ENCODE measurements at places on chromosomes 7 and 10.

DNA sequence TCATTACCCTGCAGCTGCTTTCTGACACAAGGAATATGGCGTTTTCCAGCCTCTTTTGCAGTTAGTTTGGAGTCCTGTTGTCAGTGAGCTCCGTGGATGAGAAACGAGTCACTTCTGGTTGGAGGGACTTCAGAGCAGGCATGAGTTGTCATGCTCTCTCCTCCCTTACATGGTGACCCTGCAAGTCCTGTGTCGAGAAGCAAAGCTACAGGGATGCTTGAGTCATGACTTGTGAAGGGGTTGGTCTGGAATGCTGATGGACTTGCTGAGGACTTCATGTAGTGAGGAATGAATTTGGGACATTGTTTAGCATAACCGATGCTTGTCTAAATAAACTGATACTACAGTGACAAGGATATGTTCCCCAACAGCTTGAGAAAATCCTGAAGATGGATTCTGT lies 108.8 kb downstream of the ADCYAP1R1 start:
- DNase-seq: no peak

DNA sequence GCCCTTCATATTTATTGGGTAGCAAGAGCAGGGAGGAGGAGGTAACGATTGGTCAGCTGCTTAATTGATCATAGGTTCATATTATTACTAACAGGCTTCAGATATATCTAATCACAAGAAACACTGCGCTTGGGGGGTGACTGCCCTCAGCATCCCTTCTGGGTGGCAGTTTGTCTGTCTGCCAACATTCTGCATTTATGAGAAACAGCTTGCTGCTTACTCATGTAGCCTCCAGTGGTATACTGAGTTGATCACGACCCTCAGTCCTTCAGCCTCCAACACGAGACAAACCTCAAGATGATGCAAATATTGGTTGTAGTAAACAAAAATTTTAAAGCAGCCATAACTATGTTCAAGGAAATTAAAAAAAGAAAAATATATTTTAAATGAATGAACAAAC lies 657.8 kb upstream of the PHF14 start:
- DNase-seq: no peak

GRCh38 chr10:19505320-19506312 lies 310.6 kb upstream of the PLXDC2 start:
- DNase-seq: no peak

DNA sequence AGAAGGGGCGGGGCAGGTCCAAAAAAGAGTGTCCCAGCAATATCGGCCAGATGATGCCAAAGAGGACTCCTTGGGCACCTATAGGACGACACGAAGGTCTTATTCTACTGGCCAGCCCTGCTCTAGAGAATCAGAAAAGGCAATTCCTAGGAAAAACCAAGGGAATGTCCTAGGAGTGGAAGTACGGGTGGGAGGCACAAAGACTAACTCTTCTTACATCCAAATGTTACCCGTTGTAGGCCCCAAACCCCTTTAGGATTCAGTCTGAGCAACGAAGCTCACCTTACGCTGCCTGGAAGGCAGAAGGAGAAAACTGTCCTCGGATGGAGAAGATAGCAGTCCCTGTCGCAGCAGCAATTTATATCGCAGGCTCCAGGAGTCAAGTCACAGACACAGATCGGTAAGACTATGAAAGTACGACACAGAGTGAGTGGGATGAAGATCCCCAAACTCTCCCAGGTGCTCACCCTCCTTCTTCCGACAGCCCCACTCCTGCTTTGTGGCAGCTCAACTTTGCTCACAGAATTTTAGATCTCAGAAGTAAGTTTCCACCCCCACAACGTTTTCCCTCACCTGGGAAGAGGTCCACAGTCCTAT lies 558 bp downstream of the TCTN3 start:
- no peak for DNase-seq

DNA sequence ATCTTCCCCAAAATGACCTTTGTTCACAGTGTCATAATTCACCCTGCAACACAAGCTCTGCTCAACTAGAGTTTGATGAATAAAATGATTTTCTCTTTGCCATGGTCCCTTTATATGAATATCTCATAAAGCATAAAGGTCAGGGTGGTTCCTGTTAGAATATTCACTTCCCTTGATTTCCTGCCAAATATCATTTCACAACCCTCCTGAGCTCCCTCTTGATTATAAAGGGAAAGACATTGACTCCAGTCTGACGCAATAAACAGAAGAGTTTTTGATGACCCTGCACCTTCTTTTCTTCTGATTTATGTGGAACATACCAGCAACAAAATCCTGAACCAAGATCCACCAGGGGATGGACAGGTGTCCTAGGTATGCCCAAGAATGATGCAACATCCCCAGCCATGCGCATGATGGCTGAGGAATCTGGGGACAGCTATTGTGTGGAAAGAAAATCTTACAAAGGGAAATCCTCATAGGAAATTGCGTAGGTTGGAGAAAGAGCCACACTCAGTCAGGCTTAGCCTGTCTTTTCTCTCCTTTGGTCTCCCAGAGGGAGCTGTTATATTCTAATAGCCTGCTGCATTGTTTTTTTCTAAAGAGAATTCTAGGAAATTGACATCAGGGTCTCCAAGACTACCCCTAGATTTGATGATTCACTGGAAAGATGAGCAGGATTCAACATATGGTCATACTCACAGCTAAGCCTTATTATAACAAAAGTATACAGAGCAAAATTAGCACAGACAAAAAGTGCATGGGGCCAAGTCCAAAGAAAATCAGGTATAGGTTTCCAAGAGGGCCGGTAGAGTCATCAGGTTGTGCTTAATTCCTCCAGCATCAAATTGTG lies 18.8 kb downstream of the IFIT3 start:
- no peak for DNase-seq

DNA sequence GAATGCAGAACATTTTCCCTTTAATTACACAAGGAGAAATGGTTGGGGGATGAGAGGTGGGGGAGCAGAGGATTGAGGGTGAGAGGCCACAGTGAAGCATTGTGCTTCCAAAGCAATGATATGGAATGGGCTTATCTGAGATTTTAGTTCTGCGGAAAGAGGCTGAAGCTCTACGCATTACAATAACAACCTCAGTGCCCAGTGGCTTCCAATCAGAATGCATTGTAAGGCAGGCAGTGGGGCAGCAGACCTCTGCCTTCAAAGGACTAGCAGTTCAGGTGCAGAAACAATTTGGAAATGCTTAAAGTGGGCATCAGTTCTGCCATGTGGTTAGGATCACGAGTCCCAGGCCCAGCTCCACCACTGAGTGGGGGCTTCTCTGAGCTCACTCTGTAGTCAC lies 251.0 kb upstream of the ZMIZ1 start:
- no peak for DNase-seq

GRCh38 chr10:118754229-118754555 lies 578 bp downstream of the CACUL1 start:
- DNase-seq: peak; percentile 22

DNA sequence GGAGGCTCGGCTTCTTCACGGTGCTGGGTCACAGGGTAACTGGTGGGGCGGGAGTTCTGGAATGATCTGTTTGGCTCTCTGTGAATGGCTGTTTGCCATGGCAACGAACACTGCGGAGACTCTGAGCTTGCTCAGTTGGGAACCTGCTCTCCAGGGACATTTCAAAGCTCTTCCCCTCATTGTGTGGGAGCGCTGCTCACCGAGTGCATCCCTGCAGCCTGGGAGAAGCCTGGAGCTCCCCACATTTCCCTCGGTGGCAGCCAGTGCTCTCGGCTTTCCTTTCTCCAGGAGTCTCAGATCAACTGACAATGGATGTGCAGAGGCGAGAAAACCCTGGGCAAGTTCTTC lies 57.6 kb upstream of the CACUL1 start:
- no peak for DNase-seq

- DNase-seq: no peak
Observed at GRCh38 chr7:71871446-71871845, 540.7 kb downstream of the CALN1 start.

DNA sequence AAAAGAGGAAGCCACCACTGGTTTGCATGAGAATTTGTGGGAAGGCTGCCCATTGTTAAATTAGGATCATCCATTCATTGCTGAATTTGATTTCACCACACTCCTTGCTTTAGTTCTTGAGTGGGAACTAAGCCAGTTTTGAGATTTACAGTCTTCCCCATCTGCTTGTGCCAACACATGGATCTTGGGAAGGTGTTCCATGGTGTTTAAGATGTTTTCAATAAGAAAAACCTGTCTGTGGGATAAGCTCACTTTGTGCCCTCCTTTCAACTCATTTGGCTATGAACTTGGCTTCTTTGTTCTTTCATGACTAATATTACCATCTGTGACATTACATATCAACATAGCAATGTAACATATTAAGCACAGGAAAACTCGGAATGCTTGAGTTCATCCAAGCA lies 73.2 kb downstream of the INHBA start:
- no peak for DNase-seq

Data from activated T-cell treated with anti-CD3 and anti-CD28 coated beads for 48 hours (primary cell).